Thyroid gland (tissue), 4 donors: ENCODE measurements at places on chromosomes 1 and 21. TPM values are rescaled to one million over a fixed set of nuclear protein-coding genes. Genes with fewer than 3 reads are reported as not detected.
A peak's percentile ranks its signal among the peaks of the same experiment; 100 is the strongest.

FAM131C gene
- 0.42 TPM for total RNA-seq

DFFB gene
- total RNA-seq: 5.1 TPM

- H3K36me3 ChIP-seq: no peaks in the 10 kb centered on the region
- DNase-seq: no peak
- no peaks in the 10 kb centered on the region for H3K27me3 ChIP-seq
- H3K4me1 ChIP-seq: no peaks in the 10 kb centered on the region
Measured at GRCh38 chr1:170967042-170967910, 31.9 kb downstream of the MROH9 start.

DNA sequence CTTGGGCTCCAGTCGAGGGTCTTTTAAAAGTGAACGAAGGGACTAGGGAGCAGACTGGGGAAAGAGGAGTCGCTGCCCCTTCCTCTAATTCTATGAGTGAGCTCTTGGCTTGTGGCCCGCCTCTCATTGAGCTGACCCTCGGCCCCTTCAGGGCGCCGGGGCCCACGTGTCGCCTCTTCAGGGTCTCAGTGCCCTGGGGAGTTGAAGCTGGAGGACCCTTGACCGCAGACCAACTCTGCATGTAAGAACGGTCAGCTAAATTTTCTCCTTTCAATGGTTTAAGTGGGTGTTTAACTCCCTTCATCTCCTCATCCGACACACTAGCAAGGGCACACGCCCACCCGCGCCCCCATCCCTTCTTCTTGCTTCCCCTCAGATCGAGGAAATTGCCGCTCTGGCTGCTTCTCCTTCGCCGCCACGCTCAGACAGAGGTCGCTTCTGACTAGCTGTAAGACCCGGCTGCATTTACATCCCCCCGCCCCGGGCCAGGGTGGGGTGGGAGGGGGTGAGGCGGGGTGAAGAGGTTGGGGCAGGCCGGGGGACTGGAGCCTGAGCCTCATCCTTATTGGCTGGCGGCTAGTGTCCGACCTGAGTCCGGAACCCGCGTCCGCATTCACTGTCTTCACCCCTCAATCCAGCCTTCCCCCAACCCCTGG lies 10.9 kb downstream of the NR5A2 start:
- no peak overlapping the region for H3K4me3 ChIP-seq
- no peaks in the 10 kb centered on the region for H3K36me3 ChIP-seq
- peaks cover 73% of the 10 kb centered on the region for H3K27me3 ChIP-seq
- no peak for DNase-seq

GRCh38 chr1:220682901-220683576 lies 7.1 kb upstream of the C1orf115 start:
- H3K27me3 ChIP-seq: no peaks in the 10 kb centered on the region
- no peak overlapping the region for H3K4me3 ChIP-seq
- DNase-seq: peak; percentile 77
- no peaks in the 10 kb centered on the region for H3K36me3 ChIP-seq

- DNase-seq: no peak
- H3K27me3 ChIP-seq: no peaks in the 10 kb centered on the region
- H3K4me1 ChIP-seq: peaks cover 44% of the 10 kb centered on the region
- no peak overlapping the region for H3K4me3 ChIP-seq
- peak overlapping the region; percentile 64 for H3K27ac ChIP-seq
Measured at GRCh38 chr1:40981691-40982448, 2.4 kb downstream of the CTPS1 start.

- H3K4me3 ChIP-seq: no peak overlapping the region
- H3K4me1 ChIP-seq: peaks cover 4% of the 10 kb centered on the region
- no peak overlapping the region for H3K27ac ChIP-seq
- DNase-seq: no peak
- H3K27me3 ChIP-seq: no peaks in the 10 kb centered on the region
Measured at GRCh38 chr1:9111957-9112356, 16.9 kb downstream of the GPR157 start.

- DNase-seq: no peak
- no peak overlapping the region for H3K4me3 ChIP-seq
- H3K27ac ChIP-seq: no peak overlapping the region
- no peaks in the 10 kb centered on the region for H3K4me1 ChIP-seq
- no peaks in the 10 kb centered on the region for H3K36me3 ChIP-seq
- no peaks in the 10 kb centered on the region for H3K27me3 ChIP-seq
Measured at GRCh38 chr1:161491472-161491871, 13.8 kb upstream of the FCGR2A start.

- H3K36me3 ChIP-seq: no peaks in the 10 kb centered on the region
- no peak overlapping the region for H3K27ac ChIP-seq
- no peak overlapping the region for H3K4me3 ChIP-seq
- no peaks in the 10 kb centered on the region for H3K4me1 ChIP-seq
- no peaks in the 10 kb centered on the region for H3K27me3 ChIP-seq
Measured at GRCh38 chr1:18145851-18146618, 38.4 kb downstream of the IGSF21 start.

DNA sequence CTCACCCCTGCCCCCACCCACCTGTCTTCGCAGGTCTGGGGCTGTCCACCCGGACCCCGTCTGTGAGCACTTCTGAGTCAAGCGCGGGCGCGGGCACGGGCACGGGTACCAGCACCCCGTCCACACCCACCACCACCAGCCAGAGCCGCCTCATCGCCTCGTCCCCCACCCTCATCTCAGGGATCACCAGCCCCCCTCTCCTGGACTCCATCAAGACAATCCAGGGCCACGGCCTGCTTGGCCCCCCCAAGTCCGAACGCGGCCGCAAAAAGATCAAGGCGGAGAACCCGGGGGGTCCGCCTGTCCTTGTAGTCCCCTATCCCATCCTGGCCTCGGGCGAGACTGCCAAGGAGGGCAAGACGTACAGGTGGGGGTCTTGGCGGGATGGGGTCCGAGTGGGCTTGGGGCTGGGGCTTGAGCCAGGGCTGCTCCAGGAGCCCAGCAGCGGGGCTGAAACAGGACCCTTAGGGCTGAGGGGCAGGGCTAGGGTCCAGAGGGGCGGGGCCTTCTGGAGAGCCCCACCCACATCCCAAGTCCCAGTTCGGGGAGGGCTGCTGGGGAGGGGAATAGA lies 23.9 kb downstream of the ZNF362 start:
- no peaks in the 10 kb centered on the region for H3K4me1 ChIP-seq
- no peak overlapping the region for H3K27ac ChIP-seq
- H3K4me3 ChIP-seq: no peak overlapping the region
- peaks cover 33% of the 10 kb centered on the region for H3K36me3 ChIP-seq

DNA sequence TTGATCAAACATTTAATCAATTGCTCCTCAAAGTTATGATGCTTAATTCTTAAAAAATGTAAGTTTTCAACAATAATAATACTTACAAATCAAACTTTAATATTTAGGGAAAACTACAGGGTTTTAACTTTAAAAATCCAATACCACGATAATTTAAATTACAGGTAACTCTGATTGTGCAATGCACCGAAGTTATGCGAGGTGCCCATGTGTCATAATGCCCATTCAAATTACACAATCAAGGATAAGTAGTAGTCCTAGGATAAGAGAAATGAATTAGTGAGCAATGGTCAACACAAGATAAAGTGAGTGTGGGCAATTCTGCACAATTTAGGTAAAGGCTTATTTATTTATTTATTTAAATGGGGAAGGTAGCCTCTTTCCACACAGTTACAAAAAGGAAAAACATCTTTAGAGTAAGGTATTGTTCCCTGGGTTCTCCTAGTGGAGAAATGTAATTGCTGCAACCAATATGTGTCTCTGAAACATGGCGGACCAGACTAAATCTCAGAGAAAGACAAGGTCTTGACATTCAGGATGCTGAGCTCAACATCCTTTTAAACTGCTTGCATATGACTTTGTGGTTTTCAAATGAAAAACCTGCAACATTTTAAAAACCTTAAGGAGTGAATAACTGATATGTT lies 164.2 kb downstream of the TTLL7 start:
- H3K4me1 ChIP-seq: no peaks in the 10 kb centered on the region
- H3K27ac ChIP-seq: no peak overlapping the region
- no peak overlapping the region for H3K4me3 ChIP-seq
- no peaks in the 10 kb centered on the region for H3K27me3 ChIP-seq

GRCh38 chr1:44418022-44418673 lies 13.1 kb downstream of the RNF220 start:
- H3K27ac ChIP-seq: no peak overlapping the region
- DNase-seq: no peak
- H3K4me3 ChIP-seq: peak overlapping the region; percentile 10
